H1 (cell line): ENCODE measurements at places on chromosomes 1 and 21. TPM values are rescaled to one million over a fixed set of nuclear protein-coding genes. Genes with fewer than 3 reads are reported as not detected.

OR2M3 gene
- total RNA-seq = not detected in 2 replicates

PLA2G4A gene
- 1.4 and 1.8 TPM in 2 replicates for total RNA-seq

APP gene
- total RNA-seq = 544 and 551 TPM in 2 replicates

TMEM269 gene
- 0.35 and 0.61 TPM in 2 replicates for total RNA-seq

DNA sequence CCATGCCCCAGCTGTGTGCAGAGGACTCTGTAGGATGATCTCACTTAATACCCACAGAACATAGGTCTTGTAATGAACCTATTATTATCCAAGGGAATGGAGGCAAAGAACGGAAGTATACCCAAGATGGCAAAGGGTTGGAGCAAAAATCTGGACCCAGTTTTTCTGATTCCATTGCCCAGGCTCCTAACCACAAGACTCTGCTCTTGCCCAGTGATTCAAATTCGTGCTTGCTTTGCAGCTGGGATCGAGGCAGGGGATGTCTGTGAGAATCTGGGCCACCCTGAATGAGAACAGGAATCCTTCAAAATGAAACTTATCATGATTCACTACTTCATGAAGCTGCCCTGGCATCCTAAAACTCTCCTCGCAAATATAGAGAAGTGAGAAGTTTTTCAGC, 97.5 kb upstream of the KCNJ6 start:
- no peaks in the 10 kb centered on the region for H3K27me3 ChIP-seq
- no peak overlapping the region for H3K27ac ChIP-seq
- H3K4me3 ChIP-seq = no peak overlapping the region

DNA sequence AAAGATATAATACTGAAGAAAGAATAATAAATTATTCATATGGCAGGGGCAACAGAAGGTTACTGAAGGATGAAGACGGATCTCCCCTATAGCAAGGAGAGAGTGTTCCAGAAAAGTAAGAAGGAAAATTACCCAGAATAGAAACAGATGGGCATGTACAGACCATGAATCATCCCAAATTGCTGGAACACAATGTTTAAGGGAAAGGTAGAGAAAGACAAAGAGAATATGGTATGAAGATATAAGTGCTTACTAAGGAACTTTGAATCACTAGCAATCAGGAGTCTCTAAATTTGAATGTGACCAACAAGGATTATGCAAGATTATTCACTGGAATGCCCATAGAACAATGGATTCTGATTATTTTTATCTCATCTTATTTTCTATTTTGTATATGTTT, 375.4 kb downstream of the COL11A1 start:
- DNase-seq = no peak
- H3K36me3 ChIP-seq = no peaks in the 10 kb centered on the region

DNA sequence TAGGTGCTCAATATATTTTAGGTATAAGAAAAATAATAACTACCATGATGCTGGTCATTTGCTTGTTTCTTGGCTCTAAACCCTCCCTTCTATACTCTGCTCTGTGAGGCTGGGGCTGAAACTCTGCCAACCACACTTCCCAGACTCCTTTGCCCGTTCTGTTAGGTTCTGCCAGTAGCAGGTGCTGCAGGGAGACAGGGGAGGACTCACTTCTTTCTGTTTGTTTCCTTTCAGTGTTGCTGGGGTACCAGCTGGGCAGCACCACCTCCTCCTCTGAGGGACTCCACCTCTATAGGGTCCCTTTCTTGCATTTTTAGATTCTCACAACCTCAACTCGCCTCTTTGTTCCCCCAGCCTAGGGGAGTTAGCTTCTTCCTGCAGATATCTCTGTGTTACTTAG, 17.0 kb upstream of the SH2D2A start:
- no peaks in the 10 kb centered on the region for H3K4me1 ChIP-seq
- DNase-seq = no peak
- peaks cover 14% of the 10 kb centered on the region for H3K27me3 ChIP-seq
- H3K36me3 ChIP-seq = no peaks in the 10 kb centered on the region

DNA sequence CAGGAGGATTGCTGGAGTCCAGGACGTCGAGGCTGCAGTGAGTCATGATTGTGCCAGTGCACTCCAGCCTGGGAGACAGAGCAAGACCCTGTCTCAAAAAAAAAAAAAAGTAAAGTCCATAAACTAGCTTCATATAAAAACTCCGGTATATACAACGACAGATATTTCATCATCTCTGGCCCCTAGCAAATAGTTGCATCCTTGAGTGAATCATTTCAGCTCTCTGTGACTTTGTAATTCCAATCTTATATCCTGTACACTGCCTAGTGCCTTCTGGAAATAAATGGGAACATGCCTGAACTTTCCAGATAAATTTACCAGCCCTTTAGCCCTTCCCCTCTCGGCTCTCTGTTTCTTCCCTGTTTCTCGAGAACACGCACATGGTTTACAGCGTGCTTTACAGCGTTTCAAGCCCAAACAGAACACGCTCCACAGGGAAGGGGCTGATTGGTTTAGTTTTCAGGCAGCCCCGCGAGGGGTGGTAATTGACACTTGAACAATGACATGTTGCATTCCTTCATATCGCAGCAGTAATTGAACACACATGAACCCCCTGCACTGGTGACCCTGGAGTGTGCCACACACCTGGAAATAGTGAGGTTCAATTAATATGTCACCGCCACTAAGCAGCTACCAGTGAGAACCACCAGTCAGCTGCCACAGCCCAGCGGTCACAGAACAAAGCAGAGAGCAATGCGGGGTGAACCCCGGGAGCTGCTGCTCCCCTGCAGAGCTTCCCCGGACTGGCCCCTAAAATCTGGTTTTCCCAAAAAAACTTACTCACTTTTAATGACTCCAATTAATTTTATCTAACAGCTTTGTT, 35.7 kb upstream of the SIM2 start:
- no peaks in the 10 kb centered on the region for H3K27me3 ChIP-seq
- H3K36me3 ChIP-seq = no peaks in the 10 kb centered on the region
- no peaks in the 10 kb centered on the region for H3K4me1 ChIP-seq
- H3K4me3 ChIP-seq = no peak overlapping the region

DNA sequence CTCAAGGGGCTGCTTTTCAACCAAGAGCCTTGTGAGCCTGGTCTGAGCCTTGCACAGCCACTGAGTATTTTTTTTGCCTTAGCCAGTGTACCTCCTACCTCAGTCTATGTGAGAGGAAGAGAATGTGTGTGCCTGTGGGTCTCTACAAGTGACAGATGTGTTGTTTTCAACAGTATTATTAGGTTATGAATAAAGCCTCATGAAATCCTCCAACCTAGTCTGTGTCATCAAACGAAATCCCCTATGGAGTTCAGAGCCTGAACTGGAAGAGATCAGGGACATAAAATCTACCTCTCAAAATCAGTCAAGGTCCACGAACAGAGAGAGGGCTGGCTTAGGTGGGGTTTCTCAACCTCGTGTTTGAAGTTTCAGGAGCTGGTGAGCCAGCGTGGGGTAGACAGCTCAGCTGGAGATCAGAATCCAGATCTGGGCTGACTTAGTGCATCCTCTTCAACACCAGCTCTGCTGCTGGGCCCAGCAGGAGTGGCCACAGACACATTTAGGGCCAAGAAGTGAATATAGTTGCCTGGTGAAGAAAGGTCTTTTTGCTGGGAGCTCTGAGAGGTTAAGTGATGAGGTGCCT, 8.2 kb downstream of the XKR8 start:
- H3K27me3 ChIP-seq = no peaks in the 10 kb centered on the region
- DNase-seq = no peak
- H3K4me1 ChIP-seq = no peaks in the 10 kb centered on the region
- H3K27ac ChIP-seq = no peak overlapping the region
- no peak overlapping the region for H3K4me3 ChIP-seq

DNA sequence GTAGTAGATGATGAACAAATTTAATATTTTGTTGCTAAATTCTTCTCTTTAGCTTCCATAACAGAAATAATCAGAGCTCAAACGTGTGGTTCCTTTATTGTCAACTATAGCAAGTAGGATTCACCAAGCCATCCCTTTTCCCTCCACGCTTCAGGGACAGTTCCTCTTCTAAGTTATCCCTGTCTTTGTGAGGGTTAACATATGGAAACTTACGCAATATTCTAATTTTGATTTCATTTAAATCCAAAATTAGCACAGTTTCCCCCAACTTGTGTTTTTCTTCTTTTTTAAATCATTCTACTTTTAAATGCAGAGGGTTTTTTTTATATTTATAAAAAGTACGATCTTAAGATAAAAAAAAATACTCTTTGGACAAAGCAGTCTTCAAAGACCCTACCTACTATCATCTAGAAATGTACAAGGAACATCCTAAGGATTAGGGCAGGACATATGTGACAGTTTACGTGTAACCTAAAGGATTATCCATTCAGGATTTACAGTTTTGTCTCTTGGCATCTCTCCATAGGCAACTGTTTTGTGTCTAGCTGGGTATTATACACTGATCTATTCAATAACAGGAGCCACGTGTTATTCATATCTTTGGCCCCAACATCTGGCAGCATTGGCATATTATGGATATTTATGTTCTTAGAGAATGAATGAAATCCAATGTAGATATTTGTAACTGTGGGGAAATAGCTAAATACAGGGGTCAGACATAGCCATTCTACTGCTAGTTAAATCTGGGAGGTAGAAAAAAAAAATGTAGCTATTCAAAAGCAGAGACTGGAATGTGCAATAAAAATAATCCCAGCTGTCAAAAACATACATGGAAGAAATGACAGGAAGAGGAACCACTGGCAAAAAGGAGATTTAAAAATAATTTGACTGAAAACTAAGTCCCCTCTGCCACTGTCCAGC, 272.9 kb downstream of the NEGR1 start:
- no peak for DNase-seq
- H3K36me3 ChIP-seq = no peaks in the 10 kb centered on the region
- H3K4me1 ChIP-seq = no peaks in the 10 kb centered on the region

DNA sequence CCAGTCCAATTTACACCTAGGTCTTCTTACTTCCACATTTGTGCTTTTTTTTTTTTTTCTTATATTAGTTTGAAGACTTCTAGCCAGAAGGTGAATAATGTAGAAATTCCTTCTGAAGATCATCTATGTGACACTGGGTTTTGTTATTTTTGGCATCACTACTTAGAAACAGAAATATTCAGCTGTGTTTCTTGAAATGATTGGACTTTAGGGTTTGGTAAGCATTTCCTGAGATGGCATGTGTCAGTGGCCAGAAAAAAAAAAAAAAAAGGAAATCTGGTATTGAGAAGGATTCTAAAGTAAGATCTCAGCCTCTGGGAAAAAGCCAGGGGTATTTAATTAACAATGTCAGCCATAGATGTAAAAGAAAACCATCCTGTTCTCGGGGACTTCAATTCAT, 43.4 kb upstream of the LRRC8C start:
- no peak overlapping the region for H3K4me3 ChIP-seq
- H3K27me3 ChIP-seq = no peaks in the 10 kb centered on the region
- H3K36me3 ChIP-seq = peaks cover under 1% of the 10 kb centered on the region
- no peaks in the 10 kb centered on the region for H3K4me1 ChIP-seq

DNA sequence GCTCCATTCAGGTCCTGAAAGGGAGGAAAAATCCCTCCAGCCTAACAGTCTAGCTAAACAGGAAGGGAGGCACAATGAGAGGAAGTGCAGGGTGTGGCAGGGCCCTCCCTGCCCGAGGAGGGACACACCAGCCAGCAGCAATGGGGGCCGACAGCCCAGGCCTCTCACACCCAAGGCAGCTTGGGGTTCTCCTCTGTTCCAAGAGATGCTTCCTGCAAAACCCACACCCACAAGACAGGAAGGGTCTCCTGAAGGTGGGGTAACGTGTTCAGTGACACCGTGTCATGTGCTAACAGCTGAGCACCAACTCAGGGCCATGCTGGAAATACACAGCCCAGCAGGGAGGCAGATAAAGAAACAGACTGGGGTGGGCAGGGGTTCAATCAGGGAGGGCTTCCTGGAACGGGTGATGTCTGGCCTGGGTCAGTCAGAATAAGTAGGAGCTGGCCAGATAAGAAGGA, 10.2 kb downstream of the ECE1 start:
- H3K27ac ChIP-seq = no peak overlapping the region
- DNase-seq = no peak
- H3K4me3 ChIP-seq = no peak overlapping the region
- H3K4me1 ChIP-seq = peaks cover 2% of the 10 kb centered on the region; the same call in 1 of the 2 replicates
- H3K27me3 ChIP-seq = no peaks in the 10 kb centered on the region

GRCh38 chr1:29123887-29124365, at the start of gene TMEM200B:
Gene TMEM200B, minus strand, starts transcription at chr1:29123903. Its CDS starts 2,075 bp downstream, at chr1:29121828.
- peaks cover 19% of the 10 kb centered on the region for H3K4me1 ChIP-seq
- H3K36me3 ChIP-seq = no peaks in the 10 kb centered on the region
- H3K27ac ChIP-seq = peak within 1 kb of the TSS; percentile 48; the same call in 1 of the 2 replicates
- peak within 1 kb of the TSS; percentile 57 for H3K4me3 ChIP-seq

GRCh38 chr1:206516728-206516990, 9.3 kb downstream of the RASSF5 start:
- no peak overlapping the region for H3K4me3 ChIP-seq
- H3K4me1 ChIP-seq = peaks cover 5% of the 10 kb centered on the region
- DNase-seq = no peak
- H3K27me3 ChIP-seq = no peaks in the 10 kb centered on the region

DNA sequence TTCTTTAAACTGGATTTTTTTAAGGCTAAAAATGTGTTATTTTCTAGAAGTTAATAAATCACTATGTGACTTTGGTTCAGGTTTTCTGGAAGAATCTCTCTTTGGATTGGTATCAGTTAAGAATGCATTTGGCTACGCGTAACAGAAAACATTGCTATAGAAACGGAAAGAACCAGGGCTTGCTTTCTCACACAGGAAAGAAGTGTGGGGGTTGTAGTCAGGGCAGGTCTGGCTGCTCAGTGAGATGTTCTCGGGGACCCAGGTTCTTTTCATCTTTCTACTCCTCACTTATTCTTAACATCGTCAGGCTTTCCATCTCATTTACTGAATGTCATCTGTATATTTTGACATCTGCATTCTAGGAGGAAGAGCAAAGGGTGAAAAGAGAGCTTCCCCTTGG, 191.4 kb downstream of the ZBTB18 start:
- H3K4me1 ChIP-seq = no peaks in the 10 kb centered on the region
- no peaks in the 10 kb centered on the region for H3K27me3 ChIP-seq
- no peak for DNase-seq
- H3K4me3 ChIP-seq = no peak overlapping the region
- no peak overlapping the region for H3K27ac ChIP-seq
- no peaks in the 10 kb centered on the region for H3K36me3 ChIP-seq

GRCh38 chr1:239816081-239816782, 275.5 kb upstream of the FMN2 start:
- H3K27me3 ChIP-seq = no peaks in the 10 kb centered on the region
- peaks cover 14% of the 10 kb centered on the region for H3K4me1 ChIP-seq

DNA sequence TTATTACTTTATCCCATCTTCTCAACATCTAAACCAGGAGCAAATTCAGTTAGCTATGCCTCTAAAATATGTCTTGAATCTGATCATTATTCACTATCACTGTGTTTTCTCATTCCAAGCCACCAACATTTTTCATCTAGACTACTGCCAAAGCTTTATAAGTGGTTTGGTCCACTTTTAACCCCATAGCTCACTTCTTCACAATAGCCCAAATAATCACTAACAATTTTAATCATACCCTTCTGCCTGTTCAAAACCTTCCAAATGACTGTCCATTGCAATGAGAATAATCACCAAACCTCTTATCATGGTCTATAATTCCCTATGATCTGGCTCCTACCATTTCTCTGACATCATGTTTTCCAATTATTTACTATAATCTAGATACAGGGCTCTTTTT, 149.8 kb upstream of the ZNHIT6 start:
- H3K4me1 ChIP-seq = no peaks in the 10 kb centered on the region
- DNase-seq = no peak
- no peak overlapping the region for H3K4me3 ChIP-seq
- no peaks in the 10 kb centered on the region for H3K36me3 ChIP-seq
- H3K27me3 ChIP-seq = no peaks in the 10 kb centered on the region
